ENCODE measurements at places on chromosomes 12 and 14.

GRCh38 chr14:92847278-92847677, 53.2 kb downstream of the GOLGA5 start:
- DNase-seq: no peak

DNA sequence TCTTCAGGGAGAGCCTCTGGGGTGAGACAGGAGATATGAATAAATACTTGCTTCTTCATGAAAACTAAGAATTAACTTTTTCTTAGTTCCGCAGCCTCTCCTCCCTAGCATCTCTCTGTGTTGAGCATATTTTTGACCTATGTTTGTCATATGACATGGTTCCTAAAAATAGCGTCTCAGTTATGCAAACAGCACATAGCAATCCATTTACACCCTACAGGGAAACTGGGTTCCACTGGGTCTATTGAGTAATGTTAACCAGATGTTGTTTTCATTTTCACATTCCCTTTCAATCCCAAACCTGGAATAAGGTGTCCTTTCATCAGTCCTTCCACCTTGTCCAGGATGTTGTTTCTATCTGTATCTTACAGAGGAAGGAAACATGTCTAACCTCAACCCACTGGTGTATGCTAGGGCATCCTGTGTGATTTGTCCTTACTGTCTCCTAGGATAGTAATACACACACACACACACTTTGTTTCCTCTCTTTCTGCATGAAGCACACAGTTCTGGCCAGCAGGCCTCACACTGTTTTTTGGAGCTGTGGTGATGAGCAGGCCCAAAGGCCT, 1543.5 kb downstream of the AACS start:
- no peak for DNase-seq

- DNase-seq: no peak
These were observed 5.5 kb downstream of the TMEM52B start for GRCh38 chr12:10184261-10184843.

DNA sequence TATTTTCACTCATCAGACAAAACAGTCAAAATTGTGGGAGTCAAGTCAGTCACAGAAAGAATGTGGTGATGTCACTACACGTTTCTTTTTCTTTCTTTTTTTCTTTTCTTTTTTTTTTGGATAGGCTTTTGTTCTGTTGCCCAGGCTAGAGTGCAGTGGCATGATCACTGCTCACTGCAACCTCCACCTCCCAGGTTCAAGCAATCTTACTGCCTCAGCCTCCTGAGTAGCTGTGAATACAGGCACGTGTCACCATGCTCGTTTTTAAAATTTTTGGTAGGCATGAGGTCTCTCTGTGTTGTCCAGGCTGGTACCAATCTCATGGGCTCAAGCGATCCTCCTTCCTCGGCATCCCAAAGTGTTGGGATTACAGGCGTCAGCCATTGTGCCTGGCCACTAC, 2.3 kb downstream of the CLECL1 start:
- no peak for DNase-seq

DNA sequence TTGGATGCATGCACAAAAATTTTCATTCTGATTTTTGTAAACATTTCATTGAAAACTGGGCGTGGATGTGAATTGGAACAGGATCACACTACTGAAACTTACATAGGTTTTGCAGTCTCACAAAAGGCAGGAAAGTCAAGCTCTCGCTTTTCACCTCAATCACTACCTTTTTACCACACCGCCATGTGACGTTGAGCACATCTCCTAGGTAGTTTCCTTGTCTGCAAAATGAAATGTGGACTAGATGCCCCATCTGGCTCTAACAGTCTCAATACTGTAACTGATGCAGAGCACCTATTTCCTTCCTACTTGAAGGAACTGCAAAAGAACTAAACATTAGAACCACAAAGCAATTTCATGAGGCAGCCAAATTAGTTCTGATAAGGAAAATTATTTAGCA, 4.4 kb upstream of the YY1 start:
- DNase-seq: no peak

GRCh38 chr14:24361326-24361725, 6.7 kb upstream of the NFATC4 start:
- DNase-seq: no peak

- peak; percentile 56 for DNase-seq
These were observed 393.8 kb downstream of the NPAS3 start for GRCh38 chr14:33332497-33332896.

GRCh38 chr12:75269209-75269608, 59.6 kb upstream of the KCNC2 start:
- no peak for DNase-seq

Measured in midbrain (tissue), 1 donor.